ENCODE measurements at places on chromosomes 12 and 14.

GRCh38 chr12:44465139-44465538 is 411.0 kb downstream of the NELL2 start:
- DNase-seq, result no peak

- DNase-seq, result no peak
Observed at GRCh38 chr12:92193846-92194245, 48.2 kb upstream of the BTG1 start.

- no peak for DNase-seq
Observed at GRCh38 chr12:113475451-113476175, 3.9 kb upstream of the LHX5 start.

GRCh38 chr12:13218641-13219040 is 22.1 kb downstream of the EMP1 start:
- no peak for DNase-seq

DNA sequence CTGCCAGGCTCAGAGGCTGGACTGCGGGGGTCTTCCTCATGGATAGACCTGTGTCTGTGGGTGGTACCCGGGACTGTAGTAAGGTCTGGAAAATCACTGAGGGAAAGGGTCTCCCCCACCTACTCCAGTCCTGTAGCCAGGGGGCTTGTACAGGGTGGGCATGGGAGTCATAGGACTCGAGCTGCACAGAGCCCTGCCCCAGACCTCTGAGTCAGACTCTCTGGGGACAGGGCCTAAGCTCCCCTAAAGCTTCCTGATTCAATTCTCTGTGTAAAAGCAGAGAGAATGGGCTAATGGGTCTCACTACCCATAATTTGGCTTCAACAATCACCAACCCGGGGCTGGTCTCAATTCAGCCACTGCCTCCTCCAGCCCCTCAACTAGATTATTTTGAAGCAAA is 27.0 kb downstream of the LRTM2 start:
- DNase-seq, result no peak

DNA sequence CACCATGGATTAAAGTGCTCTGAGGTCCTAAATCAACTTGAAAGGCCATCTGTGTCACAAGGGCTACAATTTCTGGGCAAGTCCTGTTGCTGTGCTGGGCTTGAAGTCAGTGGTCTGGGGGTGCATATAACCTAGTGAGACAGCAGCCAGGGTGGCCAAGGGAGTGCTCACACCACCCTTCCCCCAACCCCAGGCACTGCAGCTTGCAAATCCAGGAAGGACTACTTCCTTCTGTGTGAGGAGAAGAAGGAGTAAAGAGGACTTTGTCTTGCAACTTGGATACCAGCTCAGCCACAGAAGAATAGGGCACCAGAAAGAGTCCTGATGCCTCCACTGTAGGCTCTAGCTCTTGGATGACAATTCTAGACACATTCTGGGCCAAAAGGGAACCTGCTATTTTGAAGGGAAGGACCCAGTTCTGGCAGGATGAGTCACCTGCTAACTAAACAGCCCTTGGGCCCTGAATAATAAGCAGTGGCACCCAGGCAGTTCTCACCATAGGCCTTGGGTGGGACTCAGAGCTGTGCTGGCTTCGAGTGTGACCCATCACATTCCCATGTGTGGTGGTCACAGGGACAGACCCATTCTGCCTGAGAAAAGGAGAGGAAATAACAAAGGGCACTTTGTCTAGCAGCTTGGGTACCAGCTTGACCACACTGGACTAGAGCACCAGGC is 32.6 kb upstream of the DHRS7 start:
- no peak for DNase-seq

GRCh38 chr14:105541218-105541875 is 15.0 kb downstream of the TMEM121 start:
- no peak for DNase-seq

GRCh38 chr14:55976655-55977054 is 141.6 kb upstream of the PELI2 start:
- no peak for DNase-seq

GRCh38 chr12:8108808-8109398 is 14.5 kb upstream of the CLEC4A start:
- peak; percentile 61 for DNase-seq

All from right lobe of liver (tissue), 6 donors.